ENCODE measurements at places on chromosomes 3 and 15.

GRCh38 chr3:49352890-49353421 lies 5.2 kb downstream of the GPX1 start:
- no peak for DNase-seq

- DNase-seq = no peak
These were observed 28.9 kb downstream of the SIN3A start for GRCh38 chr15:75422554-75422953.

DNA sequence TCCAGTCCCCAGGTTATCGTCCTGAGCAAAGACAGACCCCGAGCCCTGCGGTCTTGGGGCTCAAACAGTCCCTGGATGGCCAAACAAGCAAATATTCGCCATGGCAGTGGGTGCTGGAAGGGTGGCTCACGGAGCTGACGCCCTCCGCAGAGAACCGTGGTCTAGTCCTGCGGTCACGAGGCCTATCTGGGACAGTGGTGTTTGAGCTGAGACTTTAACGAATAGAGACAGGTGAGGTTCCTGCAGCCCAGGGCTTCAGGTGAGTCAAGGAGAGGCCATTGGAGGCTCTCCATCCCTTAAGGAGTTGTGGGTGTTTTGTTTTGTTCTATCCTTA lies 399 bp upstream of the SUCLG2 start:
- DNase-seq = no peak

- DNase-seq = no peak
These were observed 23.4 kb upstream of the DYNC1LI1 start for GRCh38 chr3:32593903-32594525.

GRCh38 chr15:91548549-91548948 lies 305.0 kb upstream of the SLCO3A1 start:
- no peak for DNase-seq

DNA sequence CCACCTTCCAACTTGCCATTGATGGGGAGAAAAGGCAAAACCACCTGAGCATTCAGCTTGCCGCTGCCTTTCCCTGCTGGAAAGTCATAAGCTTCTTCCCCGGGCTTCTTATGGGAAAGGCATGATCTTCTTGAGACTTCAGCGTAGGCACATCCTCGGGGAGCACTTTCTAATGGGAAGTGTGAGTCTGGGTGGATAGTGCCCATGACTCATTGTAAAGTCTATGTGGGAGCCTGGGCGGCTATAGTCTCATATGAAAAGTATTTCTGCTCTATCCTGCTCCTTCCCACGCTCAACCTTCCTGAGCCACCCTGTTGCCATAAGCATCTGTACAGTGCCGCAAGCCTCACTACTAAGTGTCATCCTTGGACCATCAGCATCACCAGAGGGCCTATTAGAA lies 309.9 kb upstream of the THBS1 start:
- no peak for DNase-seq

GRCh38 chr3:9750556-9751411 lies 1.0 kb downstream of the OGG1 start:
- no peak for DNase-seq

DNA sequence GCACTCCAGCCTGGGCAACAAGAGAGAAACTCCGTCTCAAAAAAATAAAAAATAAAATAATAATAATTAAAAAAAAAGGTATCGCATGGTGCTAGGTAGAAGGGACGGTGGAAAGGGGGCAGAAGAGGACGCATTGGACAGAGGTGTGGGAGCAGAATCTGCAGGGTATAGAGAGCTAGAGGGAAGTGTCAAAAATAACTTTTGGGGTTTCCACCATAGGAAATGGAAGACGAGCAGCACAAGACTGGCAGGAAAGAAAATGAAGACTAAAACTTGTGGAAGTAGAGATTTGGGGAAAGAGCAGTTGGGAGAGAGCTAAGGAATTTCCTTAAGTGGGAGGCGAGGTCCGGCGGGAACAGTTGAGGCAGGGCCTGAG lies 585 bp upstream of the MKRN2 start:
- no peak for DNase-seq

GRCh38 chr3:30203301-30203700 lies 403.1 kb upstream of the TGFBR2 start:
- DNase-seq = no peak

DNA sequence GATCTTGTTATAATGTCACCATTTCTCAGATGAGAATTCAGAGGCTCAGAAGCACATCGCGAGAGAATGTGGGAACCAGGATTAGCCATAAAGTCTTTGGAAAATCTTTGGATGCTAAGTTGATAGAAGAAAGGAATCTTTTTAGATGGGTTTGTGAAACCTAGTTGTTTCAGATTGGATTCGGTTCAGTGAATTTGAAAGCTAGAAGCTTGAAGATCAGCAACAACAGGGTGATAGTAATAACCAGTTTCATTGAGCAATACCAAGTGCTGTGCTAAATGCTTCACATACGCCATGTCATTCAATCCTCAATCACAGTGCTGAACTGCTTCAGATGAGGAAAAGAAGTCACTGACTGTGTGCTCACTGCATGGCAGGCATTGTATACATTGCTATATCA lies 47.4 kb upstream of the MITF start:
- no peak for DNase-seq

GRCh38 chr3:65126527-65127410 lies 439.0 kb upstream of the ADAMTS9 start:
- no peak for DNase-seq

- DNase-seq = no peak
These were observed 420.0 kb downstream of the GABRB3 start for GRCh38 chr15:26352909-26353308.

GRCh38 chr15:51253366-51253765 lies 85.0 kb downstream of the CYP19A1 start:
- no peak for DNase-seq

GRCh38 chr3:186096290-186096689 lies 12.6 kb downstream of the ETV5 start:
- no peak for DNase-seq

DNA sequence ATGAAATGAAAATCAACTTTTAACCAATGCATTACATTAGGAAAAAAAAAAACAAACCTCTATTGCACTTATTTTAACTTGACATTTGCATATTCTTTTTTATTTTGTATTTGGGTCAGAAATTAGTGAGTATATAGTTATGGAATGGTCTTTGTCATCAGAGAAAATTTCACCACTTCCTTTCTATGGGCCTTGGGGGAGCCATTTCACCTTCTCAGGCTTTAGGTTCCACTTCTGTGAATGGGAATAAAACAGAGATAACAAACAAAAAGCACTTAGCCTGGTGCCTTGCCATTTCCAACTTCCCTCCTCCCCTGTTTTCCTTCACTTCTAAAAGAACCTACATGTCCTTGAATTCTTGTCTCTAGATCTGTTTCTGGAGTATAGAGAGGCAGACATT lies 168.0 kb upstream of the STT3B start:
- DNase-seq = no peak

Data from stimulated activated CD4-positive, alpha-beta T cell treated with anti-CD3 and anti-CD28 coated beads, Interleukin-15, amount 100 ng/mL, for 1 hour (primary cell).